Mesenteric fat pad (tissue), 1 donor: ENCODE measurements at places on chromosomes 4 and X. TPM values are rescaled to one million over a fixed set of nuclear protein-coding genes. Genes with fewer than 3 reads are reported as not detected.

DNA sequence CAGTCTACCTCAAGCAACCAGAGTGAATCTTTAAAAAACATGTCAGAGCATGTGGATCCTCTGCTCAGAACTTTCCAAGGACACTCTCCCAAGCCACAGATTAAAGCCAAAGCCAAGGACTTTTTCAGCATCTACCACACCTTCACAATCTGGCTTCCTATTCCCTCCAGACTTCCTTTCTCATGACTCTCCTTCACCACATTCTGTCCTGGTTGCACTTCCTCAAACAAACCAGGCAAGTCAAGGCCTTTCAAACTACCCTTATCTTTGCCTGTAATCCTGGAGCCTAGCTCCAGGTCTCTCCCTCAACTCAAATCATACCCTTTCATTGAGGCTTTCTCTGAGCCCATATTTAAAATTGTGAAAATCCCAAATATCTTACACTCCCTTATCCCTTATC lies 191.6 kb upstream of the GALNTL6 start:
- no peak for DNase-seq

The C4orf51 gene
- not detected for total RNA-seq

GRCh38 chr4:95761871-95762270 lies 78.0 kb upstream of the PDHA2 start:
- no peak for DNase-seq

- DNase-seq = no peak
These were observed 12.1 kb downstream of the ELF4 start for GRCh38 chrX:130098210-130098552.

GRCh38 chr4:185341377-185341776 lies 54.3 kb downstream of the LRP2BP start:
- DNase-seq = no peak
